Stimulated activated CD4-positive, alpha-beta T cell treated with anti-CD3 and anti-CD28 coated beads, Interleukin-1b, Interleukin-23, amount 100 ng/mL, for 1 hour (primary cell): ENCODE measurements at places on chromosomes 6 and 20.

DNA sequence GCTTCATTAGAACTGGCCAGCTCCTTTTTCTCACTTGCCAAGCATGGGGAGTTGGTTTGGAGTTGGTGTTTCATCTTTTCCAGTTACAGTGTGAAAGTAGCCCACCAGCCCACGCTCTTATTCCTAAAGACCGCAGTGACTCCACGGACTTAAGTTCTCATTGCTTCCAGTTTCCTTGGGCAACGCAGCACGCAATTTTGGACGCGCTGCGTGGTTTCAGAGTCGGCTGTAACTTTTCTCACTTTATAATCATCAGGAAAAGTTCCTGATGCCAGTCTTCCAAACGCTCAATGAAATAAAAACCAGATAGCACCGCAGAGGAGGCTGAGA lies 381 bp upstream of the PEX7 start:
- DNase-seq = no peak

DNA sequence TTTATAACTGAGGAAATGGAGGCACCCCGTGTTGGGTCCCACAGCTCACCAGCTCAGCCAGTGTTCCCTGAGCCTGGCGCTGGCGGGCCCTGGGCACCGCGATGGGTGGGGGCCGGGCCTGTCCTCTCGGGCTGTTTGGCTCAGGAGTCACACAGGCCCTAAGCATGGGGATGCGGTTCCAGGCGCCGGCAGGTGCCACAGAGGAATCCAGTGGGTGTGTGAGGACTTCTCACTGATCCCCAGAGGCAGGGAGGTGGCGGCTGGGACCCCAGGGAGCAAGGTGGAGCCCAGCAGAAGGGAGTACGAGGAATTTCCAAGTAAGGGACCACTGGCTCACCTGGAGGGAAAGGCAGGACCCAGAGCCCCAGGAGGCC lies 57.5 kb downstream of the IRF4 start:
- DNase-seq = no peak

DNA sequence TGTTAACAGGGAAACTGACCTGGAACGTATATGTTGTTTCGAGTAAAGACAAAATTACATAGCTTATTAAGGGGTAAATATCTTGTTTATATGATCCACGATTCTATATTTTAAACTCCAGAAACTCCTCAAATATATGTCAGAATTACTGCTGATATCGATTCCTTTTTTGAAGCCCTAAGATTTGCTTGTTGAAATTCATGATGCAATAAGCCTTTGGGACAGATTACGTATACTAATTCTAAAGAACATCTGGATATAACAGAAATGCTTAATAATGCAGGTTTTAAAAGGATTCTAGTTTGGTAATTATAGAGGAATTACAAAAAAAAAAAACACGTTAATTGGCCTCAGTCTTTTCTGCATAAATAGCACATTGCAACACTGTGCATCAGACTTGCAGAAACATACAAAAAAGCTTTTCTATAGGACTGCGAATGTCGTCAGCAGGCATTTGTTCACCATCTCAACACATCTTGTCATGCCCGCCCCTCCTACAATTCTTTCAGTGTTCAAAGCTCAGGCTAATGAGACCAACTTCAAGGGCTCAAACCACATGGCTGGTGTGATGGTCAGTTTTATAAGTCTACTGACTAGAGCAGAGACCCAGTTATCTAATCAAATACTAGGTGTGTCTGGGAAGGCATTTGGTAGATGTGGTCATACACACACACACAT lies 74.9 kb downstream of the AGPAT4 start:
- DNase-seq = no peak

GRCh38 chr6:150711584-150712504 lies 112.2 kb downstream of the PLEKHG1 start:
- no peak for DNase-seq

- DNase-seq = peak; percentile 26
These were observed 49.3 kb downstream of the PRR18 start for GRCh38 chr6:166258854-166259276.

GRCh38 chr6:54481091-54481490 lies 172.8 kb downstream of the TINAG start:
- no peak for DNase-seq

DNA sequence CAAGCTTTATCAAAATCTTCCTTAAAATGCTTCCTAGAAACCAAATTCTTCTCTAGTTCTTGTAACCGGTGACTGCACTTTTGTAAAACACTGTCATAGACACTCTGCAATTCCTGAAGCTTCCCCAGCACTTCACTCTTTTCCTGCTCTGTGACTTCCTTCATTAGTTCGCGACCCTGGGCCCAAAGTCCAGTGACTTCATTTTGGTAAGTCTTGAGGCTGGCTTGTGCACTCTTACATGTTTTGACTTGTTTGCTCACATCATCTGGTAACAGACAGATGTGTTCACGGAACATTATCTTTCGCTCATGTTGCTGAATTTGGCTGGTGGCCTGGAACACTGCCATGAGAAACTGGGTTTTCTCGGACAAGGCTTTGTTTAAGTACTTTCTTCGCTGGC lies 306.2 kb downstream of the SYNE1 start:
- no peak for DNase-seq

- no peak for DNase-seq
These were observed 161.2 kb downstream of the KCNQ5 start for GRCh38 chr6:72783035-72783434.

DNA sequence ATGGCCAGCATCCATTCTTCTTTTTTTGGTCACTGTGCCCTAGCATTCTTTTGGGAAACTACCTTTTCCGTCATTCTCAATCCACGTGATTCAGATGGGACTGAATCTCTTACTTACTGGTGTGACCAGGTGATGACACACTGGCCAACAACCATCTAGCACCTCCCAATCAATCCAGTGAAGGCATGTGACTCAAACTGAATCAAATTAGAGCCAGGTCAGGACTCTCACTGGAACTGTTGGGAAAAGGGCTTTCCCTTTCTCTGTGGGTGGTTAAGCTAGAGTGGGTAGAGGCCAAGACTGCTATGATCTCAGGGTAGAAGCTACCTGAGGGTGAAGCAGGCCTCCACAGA lies 36.2 kb upstream of the ZMYND8 start:
- no peak for DNase-seq

DNA sequence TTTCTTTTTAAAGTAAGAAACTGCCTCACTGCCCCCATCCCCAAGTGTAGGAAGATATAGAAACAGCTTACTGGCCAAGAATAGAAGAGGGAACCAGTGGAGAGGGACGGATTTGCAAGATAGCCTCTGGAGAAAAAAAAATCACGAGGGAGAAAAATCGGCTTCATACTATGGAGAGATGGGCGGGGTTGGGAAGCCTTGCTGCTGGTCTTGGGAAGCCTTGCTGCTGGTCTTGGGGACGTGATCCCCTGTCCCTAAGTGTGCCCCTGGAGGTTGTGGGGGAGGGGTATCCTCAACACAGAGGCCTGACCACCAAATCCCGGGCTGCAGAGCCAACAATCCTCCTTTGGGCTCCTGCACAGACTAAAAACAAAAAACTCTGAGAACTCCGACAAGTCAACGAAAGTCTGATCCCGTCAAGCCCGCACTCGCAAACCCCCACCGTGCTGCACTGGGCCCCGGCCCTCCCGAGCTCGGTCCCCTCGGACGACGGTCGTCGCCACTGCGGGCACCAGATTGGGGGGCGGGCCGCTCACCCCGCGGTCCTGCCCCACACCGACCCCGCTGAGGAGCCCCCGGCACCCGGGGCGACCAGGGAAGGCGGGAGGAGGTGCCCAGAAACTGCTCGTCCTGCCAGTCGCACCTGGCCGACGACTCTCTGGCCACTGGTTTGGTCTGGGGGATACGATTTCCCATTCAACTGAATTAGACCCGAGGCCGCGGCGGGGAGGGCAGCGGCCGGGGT lies 750 bp downstream of the MAP7 start:
- no peak for DNase-seq

DNA sequence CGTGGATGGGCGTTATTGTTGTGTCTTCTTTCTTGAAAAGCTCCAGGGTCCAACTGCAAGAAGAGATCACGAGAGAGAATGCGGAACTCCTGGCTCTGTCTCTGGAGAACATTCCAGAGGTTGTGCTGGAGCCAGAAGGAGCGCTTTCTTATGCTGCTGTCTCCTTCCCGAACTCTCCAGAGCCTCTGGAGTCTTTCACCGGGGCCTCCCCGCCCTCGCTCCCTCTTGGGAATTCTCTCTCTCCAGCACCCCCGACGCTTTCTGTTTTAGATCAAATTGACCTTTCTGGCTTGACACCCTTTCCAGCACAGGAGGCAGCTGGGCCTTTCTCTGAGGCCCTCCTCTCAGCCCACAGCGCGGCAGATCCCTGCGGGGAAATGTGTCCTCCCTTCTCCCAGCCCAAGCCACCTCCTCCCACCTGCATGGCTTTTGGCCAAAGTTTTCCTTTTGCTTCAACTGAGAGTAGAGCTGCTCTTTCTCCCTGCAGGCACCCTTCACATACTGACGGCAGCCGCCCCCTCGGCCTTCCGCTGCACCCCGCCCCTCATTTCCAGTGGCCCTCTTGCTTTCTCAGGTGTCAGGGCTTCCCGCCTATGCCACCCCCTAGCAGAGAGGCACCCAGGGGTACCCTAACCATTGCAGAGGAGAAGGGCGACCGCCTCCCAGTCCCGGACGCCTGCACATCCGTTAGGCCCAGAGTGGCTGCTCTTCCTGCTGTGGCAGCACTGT lies 6.6 kb upstream of the CCR6 start:
- DNase-seq = no peak

- no peak for DNase-seq
These were observed 228.6 kb downstream of the KCNQ5 start for GRCh38 chr6:72850469-72850868.

- DNase-seq = no peak
These were observed 24.5 kb downstream of the TTBK1 start for GRCh38 chr6:43267619-43268354.

DNA sequence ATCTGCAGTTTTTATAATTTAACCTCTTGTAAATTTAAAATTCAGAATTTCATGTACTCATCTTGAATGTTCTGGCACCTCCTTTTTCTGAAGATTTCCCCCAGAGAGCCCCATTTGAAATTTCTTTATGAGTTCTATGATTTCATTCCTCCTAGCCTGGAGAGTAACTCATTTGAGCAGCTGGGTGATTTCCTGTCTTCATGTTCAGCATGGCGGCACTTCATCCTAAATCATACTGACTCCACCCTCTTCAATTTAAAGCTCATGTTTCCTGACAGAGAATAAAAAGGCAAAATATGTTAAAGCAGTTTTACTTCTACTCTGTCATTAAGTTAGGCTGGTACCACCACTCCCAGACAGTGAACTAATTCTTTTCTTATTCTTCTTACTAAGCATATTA lies 250.9 kb upstream of the POU3F2 start:
- DNase-seq = no peak

DNA sequence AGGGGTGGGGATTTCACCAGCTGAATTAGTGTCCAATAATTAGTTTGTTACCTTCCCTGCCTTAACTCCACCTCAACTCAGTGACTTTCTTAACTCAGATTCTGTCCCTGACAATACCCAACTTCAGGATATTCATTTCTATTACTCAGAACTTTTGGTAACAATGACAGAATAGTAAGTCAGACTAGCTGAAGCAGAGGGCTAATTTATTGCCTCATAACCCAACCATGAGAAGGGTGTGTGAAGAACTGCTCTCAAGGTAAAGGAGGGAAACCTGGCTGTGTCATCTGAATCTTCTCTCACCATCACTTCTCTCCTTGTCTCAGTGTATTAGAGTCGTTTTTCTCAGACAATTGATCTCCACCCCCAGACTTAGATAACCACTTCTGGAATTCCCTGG lies 1.2 kb upstream of the PI3 start:
- no peak for DNase-seq

DNA sequence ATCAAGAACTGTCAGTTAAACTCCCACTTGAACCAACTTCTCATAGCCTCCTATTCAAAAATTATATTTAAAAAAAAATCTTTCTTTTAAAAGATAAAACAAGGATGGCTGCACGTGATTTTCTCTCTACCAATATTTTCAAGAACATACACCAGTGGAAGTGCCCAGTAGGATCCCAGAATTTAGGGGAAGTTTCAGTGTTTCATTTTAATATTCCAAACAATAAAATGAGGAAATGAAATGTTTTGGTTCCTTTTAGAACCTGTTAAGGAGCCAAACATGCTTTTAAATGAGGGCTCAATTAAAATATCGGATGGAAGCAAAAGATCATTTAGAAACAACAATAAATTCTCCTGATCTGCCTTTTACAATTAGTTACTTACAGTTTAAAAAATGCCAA lies 26.4 kb upstream of the PRELID3B start:
- DNase-seq = no peak

- no peak for DNase-seq
These were observed 137.2 kb downstream of the MMUT start for GRCh38 chr6:49325891-49326290.
